Activated CD4-positive, CD25-positive, alpha-beta regulatory T cell treated with anti-CD3 and anti-CD28 coated beads, Interleukin-2, amount 50 U/mL, for 72 hours (primary cell): ENCODE measurements at places on chromosomes 6 and 20.

DNA sequence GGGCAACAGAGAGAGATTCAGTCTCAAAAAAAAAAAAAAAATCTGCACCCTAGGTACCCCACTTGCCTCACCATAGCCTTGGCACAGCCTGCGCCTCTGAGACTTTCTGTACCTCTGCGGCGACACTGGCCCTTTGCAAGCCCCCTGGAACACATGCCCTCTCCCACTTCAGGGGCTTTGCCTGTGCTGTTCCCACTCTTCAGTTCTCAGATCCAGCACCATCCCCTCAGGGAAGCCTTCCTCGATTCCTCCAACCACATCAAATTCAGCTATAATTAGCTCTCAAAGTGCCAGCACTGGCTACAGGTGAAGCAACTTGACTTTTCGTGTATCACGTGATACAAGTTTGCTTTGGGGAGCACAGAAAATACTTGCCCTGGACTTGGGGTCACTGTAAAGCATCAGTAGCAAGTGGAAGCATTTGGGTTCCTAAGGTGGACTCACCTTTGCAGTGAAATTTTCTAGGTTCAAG lies 2.1 kb upstream of the UBE2V1 start:
- DNase-seq: no peak

GRCh38 chr6:159125014-159125609 lies 44.1 kb upstream of the FNDC1 start:
- no peak for DNase-seq

- DNase-seq: no peak
Observed at GRCh38 chr6:25564943-25565342, 87.1 kb upstream of the SCGN start.

GRCh38 chr6:159114569-159114968 lies 54.6 kb upstream of the FNDC1 start:
- DNase-seq: no peak

- DNase-seq: no peak
Observed at GRCh38 chr20:46108435-46108841, 9.7 kb upstream of the CD40 start.

GRCh38 chr6:164832410-164832809 lies 477.0 kb downstream of the C6orf118 start:
- DNase-seq: no peak

GRCh38 chr6:128630213-128630612 lies 109.8 kb upstream of the PTPRK start:
- DNase-seq: no peak

DNA sequence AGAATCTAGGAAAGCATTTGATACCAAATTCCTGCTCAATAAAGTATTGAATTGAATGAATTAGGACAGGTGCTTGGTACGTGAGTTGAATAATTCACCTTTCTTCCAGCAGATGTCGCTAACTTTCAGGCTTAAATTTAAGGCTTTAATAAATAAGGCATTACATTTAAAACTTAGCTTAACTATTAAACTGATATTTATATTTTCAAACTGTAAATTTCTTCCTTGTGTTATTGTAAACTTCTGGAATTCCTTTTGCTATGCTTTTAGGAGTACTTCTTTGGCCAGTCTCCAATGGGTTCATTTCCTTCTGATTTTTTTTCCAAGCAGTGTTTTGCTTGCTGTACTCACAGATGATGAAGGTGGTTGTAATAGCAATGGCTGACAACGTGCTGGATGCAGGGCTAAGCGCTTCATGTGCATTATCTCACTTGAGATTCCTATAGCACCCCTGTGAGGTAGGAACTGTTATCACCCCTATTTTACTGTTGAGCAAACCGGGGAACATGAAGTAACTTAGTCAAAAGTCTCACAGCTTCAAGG lies 71.3 kb upstream of the SLC2A12 start:
- no peak for DNase-seq

GRCh38 chr20:53706466-53707370 lies 113.1 kb upstream of the ZNF217 start:
- DNase-seq: no peak

GRCh38 chr6:83589076-83589475 lies 76.7 kb downstream of the PRSS35 start:
- no peak for DNase-seq

DNA sequence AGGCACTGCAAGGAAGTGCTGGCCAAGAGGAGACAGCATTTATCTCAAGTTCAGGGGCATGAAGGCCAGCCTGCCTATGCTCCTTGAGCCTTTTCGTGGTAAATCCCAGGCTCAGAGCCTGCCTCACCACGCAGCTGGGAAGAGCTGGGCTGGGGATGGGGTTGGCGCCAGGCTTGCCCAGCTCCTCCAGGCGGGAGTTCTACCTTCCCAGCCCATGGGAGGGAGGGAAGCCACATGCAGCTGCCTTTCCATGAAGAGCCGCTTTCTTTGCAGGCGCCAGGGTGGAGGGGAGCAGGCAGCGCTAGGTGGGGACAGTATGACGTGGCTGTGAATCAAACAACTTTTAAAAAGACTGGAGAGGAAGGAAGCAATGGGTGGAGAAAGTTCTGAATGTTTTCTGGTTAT lies 19.5 kb upstream of the SIRT5 start:
- no peak for DNase-seq

DNA sequence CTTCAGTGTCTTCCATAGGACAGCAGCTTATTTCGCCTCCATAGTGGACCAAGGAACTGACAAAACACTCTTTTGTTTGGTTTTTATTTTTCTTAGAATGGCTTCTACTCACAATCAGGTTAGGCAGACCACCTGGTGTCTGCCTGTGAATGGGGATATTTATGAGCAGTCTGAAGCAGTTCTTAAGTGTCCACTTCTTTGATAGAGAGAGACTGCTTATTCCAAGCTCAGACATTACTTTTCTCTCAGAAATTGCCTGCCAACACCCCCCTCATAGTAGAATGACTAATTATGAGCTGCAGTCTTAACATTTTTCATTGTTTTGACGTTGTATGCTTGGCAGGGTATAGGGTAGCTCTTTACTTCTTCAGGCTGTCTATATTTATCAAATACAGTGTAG lies 174.7 kb downstream of the ZFAND3 start:
- no peak for DNase-seq

GRCh38 chr6:37802810-37803209 lies 16.7 kb upstream of the ZFAND3 start:
- DNase-seq: no peak

DNA sequence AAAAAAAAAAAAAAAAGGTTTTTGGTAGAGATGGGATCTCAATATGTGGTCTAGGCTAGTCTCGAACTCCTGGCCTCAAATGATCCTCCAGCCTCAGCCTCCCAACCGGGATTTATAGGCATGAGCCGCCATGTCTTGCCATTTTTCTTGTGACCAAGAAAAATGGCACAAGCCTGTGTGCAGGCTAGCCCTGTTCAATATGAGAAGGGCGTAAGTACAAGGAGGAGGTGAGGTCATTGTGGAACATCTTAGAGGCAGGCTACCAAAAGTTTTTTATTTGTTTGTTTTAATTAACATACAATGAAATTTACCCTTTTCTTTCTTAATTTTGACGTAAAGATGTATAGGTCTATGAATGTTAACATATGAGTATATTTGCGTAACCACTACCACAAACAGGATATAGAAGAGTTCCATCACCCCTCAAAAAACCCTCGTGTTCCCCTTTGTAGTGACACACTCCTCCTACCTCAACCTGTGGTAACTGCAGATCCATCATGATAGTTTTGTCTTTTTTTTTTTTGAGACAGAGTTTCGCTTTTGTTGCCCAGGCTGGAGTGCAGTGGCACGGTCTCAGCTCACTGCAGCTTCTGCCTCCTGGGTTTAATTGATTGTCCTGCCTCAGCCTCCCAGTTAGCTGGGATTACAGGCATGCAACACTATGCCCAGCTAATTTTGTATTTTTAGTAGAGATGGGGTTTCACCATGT lies 28.3 kb upstream of the KIF3B start:
- DNase-seq: no peak

GRCh38 chr20:50328222-50328979 lies 137.8 kb downstream of the CEBPB start:
- DNase-seq: no peak

GRCh38 chr6:3442431-3443220 lies 14.2 kb downstream of the SLC22A23 start:
- no peak for DNase-seq

- no peak for DNase-seq
Observed at GRCh38 chr6:35694462-35694861, 5.7 kb upstream of the FKBP5 start.

GRCh38 chr20:2624190-2624589 lies 28.2 kb upstream of the NOP56 start:
- DNase-seq: no peak

- DNase-seq: no peak
Observed at GRCh38 chr6:155880900-155881299, 425.3 kb upstream of the NOX3 start.

GRCh38 chr20:32004963-32005362 lies 5.3 kb upstream of the CCM2L start:
- no peak for DNase-seq

- DNase-seq: no peak
Observed at GRCh38 chr6:98672681-98673475, 161.5 kb upstream of the POU3F2 start.

- DNase-seq: no peak
Observed at GRCh38 chr20:40563296-40563950, 125.6 kb downstream of the MAFB start.
